ENCODE measurements at places on chromosomes 1 and 21.

GRCh38 chr1:206949208-206949607, 2.9 kb upstream of the PIGR start:
- no peak for DNase-seq

DNA sequence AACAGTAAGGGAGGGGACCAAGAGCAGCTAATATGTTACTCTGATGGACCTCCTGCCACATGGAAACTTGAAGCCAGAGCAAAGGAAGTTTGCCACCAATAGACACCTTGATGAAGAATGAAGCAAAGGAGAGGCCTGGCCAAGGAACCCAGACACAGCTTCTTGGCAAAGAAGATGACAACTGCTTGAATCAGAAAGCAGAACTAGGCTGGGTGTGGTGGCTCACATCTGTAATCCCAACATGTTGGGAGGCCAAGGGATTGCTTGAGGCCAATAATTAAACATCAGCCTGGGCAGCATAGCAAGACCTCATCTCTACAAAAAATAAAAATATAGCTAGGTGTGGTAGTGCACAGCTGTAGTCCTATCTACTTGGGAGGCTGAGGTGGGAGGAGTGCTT, 31.7 kb upstream of the CAPZB start:
- DNase-seq = no peak

DNA sequence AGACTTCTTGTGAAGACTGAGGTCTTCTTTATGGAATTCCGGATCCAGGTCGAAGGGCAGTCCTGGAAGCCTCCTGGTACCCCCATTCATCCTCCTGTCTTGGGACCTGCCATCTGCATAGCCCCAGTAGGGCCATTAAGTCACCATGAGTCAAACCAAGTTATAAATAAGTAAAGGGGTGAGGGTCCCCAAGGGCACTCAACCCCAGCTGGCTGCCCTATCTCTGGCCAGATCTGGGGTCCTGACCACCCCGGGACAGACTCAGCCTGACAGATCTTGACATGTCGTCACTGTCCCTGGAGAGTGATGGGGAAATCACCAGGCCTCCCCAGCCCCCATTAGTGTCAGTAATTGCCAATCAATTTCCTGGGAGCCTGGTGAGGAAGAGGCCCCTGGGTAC, 108.7 kb downstream of the EPHB2 start:
- DNase-seq = no peak

GRCh38 chr1:182357913-182358312, 33.7 kb downstream of the GLUL start:
- DNase-seq = no peak

DNA sequence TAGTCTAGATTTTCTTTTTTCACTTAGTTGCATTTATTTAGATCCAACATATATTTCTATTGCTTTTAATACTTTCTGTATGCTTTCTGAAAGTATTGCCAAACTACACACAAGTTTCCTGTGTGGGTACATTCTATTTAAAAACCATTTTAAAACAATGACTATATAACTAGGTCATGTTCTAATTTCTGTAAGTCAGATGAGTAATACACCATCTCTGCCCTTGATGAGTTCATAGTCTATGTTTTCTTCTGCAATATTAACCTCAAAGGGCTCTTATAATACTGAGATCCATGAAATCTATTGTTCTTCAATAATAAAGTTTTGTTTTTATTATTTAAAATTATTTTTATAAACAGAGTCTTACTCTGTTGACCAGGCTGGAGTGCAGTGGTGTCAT, 68.3 kb downstream of the RNASEL start:
- DNase-seq = no peak

GRCh38 chr21:27062443-27062842, 95.6 kb upstream of the ADAMTS5 start:
- DNase-seq = no peak

DNA sequence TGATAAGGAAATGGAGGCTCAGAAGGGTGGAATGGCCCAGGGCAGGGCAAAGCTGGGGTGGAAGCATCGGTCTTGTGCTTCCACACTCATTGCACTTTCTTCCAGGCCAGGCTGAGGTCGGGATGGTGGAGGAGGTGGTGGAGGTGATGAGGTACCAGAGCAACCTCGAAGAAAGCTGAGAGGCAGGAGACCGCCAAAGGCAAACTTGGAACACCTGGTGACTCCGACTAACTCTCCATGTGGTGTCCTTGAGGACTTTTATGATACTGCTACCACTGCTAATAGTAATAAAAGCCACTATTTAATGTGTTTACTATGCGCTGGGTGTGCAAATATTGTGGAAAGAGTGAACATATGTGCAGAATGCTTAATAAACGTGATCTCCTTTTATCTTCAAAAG, 16.9 kb upstream of the BTG2 start:
- DNase-seq = no peak

DNA sequence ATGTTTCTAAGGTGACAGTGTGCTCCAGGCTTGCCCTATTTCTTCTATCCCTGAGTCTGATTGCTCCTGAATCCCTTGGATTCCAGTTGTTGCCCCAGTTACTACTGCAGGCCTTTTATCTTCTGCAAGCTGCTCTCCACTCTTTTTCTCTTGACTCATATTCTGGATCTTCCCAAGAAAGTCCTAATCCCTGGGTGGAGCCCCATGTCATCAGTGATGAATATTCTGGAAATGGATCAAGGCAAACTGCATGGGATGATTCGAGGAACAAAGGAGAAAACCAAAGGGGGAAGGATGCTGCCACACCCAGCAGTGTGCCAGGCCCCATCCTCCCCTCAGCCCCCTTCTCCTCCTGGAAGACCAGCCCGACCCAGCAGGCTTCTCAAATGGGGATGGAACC, 63.3 kb upstream of the ATP2B4 start:
- DNase-seq = no peak

- DNase-seq = no peak
Measured at GRCh38 chr1:232629250-232630046, 485 bp downstream of the SIPA1L2 start.

GRCh38 chr1:103208844-103209243, 100.5 kb upstream of the COL11A1 start:
- DNase-seq = no peak

- DNase-seq = no peak
Measured at GRCh38 chr1:229689904-229690303, 63.9 kb downstream of the URB2 start.

GRCh38 chr1:214542275-214543199, 8.9 kb downstream of the PTPN14 start:
- DNase-seq = no peak

DNA sequence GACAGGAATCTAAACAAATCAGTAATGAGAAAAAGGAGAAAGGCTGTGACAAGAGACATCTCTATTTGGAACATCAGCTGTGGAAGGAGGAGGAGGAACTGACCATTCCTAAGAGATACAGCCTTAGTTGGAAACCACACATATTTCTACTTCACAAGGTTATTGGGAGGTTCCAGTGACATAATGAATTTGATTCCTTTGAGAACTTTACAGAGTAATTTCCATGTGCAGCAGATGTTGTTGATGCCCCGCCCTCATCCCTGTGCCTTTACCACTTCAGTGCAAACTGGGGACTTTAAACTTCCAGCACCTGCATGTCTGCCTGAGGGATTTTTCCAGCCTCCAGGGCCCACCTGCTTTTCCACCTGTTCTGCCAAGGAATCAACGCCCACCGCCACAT, 9.3 kb upstream of the ST6GALNAC5 start:
- DNase-seq = no peak

DNA sequence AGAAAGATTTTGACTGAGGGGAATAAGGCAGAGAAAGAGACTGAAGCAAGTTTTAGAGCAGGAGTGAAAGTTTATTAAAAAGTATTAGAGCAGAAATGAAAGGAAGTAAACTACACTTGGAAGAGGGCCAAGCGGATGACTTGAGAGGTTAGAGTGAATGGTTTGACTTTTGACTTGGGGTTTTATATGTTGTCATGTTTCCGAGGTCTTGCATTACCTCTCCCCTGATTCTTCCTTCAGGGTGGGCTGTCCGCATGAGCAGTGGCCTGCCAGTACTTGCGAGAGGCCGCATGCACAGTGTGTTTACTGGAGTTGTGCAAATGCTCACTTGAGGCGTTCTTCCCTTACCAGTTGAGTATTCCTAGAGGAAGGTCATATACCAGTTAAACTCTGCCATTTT, 13.0 kb upstream of the DENND2D start:
- no peak for DNase-seq

- DNase-seq = no peak
Measured at GRCh38 chr1:208084220-208084619, 160.0 kb downstream of the PLXNA2 start.

GRCh38 chr1:248913933-248914332, 7.9 kb downstream of the PGBD2 start:
- DNase-seq = no peak

- DNase-seq = no peak
Measured at GRCh38 chr1:194829492-194829891, 1643.1 kb upstream of the B3GALT2 start.

DNA sequence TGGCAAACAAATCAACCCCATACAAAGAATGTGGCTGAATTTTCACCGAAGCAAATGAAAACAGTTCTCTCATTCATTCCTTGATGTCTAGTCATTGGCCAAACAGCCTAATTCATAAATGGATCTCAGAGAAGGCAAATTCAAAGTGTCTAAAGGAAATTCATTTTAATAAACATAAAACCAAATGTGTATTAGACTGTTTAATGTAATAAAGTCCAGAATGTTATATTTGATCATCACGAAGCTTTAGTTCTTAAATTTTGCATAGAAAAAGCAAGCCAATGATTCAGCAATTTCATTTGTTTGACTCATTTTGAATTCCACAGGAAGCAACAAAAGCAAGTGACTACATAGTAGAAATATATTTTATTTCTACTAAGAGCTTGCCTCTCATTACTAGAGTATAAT, 379.2 kb upstream of the ADAMTS5 start:
- no peak for DNase-seq

GRCh38 chr21:44814498-44815023, 3.3 kb downstream of the SUMO3 start:
- DNase-seq = no peak

- DNase-seq = no peak
Measured at GRCh38 chr1:225597926-225598575, 54.9 kb downstream of the ENAH start.

- peak; percentile 3 for DNase-seq
Measured at GRCh38 chr1:207962716-207963426, 51.9 kb upstream of the CD34 start.

DNA sequence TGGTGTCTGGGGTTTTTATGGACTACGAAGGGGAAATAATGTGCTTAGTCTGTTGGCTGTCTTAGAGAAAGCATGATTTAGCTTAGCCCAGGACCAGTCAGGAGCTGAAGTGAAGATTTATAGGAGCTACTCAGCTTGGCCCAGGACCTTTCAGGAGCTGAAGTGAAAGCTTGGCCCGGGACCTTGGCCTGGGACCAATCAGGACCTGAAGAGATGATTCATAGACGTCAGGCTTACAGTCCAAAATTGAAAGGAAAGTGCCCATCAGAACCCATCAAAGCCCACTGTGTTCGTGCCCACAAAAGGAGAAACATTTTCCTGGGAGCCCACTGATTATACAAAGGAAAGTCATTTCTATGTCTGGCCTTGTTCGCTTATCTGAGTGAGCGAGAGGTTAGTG, 35.6 kb downstream of the MSTO1 start:
- DNase-seq = no peak

DNA sequence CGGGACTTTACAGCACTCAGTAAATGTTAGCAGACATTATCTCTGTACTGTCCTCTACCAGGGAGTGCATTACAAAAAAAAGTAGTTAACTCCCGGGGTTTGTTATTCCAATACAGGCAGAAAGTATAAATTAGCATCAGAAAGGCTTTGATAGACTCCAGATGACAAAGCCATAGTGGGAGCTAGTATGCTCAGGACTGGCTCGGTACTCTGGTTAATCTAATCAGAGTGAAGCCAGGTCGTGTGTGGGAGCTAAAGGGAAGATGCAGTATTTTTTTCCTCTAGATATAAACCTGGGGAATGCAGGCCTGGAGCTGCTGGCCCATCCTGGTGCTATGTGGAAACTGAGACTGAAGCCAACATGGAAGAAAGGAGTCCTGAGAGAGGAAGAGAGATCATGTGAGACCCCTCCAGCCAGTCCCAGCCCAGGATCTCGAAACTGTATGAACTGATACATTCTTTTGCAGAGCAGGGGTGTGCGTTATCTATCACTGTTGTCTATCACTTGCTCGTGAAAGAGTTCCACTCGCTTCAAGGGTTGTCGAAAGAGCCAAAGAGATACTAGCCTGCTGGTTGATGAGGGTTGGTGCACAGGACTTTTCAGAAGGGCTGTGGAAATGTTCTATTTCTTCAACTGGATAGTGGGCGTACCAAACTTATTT, 125.8 kb downstream of the PLPP3 start:
- DNase-seq = no peak

Measured in stimulated activated CD4-positive, alpha-beta T cell treated with anti-CD3 and anti-CD28 coated beads, Interleukin-1b, Interleukin-23, amount 100 ng/mL, for 4 hours (primary cell).